Brain pericyte (primary cell): ENCODE measurements at places on chromosomes 4 and X.

- no peak for DNase-seq
Measured at GRCh38 chr4:114265342-114265741, 285.9 kb upstream of the ARSJ start.

DNA sequence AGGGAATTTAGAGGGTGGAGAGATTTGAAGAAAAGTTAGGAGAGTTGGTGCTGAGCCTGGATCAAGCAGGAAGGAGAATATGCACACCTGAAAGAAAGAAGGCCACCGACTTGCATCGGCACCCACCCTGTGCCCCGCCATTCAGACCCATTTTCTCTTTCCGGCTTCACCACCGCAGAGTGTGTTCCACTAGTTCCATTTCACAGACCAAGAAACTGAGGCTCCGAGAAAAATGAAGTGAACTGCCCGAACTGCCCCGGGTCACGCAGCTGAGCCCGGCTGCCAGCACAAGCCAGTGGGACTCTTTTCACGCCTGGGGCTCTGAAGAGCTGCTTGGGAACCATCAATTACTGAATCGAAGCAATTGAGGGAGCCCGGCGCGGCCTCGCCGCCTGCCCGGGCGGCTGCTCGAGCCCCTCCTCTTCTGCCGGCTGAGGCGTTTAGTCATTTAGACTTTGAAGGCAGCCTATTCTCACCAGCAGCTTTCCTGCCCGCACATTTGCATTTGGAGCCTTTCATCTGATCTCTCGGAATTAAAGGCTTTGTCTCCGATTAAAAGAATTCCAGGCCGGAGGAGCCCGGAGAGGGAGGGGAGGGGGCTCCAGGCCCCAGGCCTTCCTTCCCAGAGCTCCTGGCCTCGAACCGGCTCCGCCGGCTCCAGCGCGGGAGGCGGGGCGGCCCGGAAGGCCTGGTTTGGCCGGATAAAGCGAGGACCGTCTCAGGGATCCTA is 140.2 kb upstream of the PJA1 start:
- DNase-seq: no peak

- DNase-seq: no peak
Measured at GRCh38 chr4:106690487-106690886, 321.9 kb upstream of the GIMD1 start.

DNA sequence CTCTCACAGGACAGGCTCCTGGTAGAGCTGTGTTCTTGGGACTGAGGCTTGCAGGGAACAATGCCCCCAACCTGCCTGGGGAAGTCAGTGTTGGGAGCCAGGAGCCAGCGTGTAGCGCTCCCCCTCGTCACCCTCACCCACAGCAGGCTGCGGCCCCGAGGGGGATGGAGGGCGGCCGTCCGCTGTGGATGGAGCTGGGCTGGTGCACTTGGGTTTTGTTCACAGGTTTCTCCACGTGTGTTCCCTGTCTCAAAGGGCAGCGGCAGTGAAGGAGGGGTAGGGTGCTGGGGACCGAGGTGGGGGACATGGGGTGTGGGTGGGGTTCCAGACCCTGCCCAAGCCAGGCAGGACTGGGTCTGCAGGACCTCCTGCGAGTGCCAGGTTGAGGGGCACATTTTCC is 69.1 kb downstream of the RGS12 start:
- no peak for DNase-seq

GRCh38 chr4:43992552-43992951 is 456.1 kb downstream of the KCTD8 start:
- no peak for DNase-seq

DNA sequence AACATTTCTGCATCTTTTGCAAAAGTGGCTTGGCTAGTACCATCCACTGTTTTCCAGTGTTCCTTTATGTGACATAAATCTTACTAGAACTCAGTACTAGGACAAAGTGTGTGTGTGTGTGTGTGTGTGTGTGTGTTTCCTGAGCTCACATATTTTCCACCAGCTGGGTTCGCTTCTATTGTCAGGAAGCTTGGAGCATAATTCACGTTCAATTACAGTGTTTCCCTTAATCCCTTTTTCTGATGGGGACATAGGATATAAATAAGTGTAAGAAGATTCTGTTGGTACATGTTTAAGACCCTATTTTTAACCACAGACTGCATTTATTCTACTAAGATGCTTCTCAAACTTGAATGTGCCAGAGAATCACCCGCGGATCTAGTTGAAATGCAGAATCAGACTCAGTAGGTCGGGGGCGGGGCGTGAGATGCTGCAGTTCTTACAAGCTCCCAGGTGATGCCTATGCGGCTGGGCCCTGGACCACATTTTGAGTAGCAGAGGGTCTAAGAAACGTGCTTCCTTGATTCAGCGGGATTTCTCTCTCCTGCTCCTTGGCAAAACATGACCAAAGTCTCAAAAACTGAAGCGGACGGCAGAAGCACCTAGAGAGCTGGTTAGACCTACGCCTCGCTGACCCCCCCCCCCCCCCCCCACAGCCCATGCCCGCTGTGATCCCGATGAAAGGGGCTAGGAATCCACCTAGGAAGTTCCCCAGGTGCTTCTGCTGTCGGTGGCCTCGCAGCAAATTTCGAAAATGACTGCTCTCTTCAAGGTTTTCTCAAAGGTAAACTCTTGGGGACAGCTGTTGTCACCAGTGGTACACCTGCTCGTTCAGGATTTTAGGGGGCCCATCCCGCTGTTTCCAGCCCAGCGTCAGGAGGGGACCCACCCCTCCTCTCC is 797 bp downstream of the CD99L2 start:
- DNase-seq: no peak

DNA sequence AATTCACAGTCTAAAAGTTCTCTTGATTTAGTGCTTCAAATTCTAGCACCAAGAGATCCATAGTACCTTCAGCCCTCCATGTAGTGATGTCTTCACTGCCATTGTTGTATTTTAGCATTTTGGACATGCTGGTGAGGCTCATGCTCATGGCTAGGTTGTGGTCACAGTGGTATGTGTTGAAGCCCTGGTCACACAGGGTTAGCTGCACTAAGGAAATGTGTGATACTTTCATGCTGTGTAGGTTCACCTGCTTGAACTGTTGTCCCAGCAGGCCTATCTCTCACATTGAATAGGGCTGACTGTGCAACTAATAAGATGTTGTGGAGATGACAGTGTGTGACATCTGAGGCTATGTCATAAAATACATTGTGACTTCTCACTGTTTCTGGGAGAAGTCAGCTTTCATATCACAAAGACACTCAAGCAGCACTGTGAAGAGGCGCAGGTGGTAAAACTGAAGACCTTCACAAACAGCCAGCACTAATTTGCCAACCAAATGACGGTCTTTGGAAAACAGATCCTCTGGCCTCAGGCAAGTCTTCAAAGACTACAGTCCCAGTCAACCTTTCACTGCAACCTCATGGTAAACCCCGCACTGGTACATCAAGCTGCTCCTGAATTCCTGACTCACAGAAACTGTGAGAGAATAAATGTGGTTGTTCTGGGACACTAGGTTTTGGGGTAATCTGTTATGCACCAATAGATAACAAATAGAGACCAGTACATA is 17.4 kb upstream of the ADH4 start:
- no peak for DNase-seq

DNA sequence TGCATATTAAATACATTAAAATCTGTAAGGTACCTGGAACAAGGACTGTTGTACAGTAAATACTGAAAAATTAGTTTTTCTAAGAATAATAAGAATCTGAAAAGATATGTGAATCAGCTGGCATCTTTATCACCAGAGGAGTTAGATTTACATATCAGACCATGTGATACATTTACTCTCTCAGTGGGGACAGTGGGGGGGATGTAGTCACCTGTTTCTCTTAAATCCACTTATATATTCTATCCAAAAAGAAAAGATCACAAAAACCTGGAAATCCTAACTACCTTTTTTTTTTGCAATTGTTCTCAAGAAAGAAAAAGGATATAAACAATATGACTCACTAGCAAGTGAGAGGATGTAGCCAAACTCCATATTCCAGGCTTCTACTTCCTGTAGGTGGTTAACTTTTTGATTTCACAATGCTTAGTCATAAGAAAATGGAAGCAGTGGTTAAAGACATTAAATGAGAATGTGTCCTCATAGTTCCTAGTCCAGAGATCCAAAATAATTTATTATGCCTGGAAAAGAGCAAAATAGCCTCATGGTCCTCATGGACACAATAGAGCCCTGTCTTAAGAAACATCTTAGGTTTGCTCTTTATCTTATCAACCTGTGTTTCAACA is 22.5 kb upstream of the MYOZ2 start:
- DNase-seq: peak; percentile 21

- no peak for DNase-seq
Measured at GRCh38 chrX:154409222-154409871, at the start of gene DNASE1L1. Gene DNASE1L1 (minus strand): TSS chrX:154409254. CDS start chrX:154405568, 3,686 bp downstream.

DNA sequence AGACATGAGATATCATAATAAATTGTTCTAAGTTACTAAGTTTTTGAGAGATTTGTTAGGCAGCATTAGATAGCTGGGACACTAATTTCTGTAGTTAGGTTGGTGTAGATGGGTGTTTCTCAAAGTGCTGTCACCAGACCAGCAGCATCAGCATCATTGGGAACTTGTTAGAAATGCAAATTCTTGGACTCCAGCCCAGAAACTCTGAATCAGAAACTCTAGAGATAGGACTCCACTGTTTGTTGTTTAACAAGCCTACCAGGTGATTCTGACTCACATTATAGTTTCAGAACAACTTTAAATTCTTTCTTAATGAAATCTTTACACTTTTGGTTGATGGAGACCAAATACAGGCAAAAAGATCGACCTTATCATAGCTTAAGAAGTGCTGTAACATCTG is 173.7 kb downstream of the PABPC4L start:
- DNase-seq: peak; percentile 1

DNA sequence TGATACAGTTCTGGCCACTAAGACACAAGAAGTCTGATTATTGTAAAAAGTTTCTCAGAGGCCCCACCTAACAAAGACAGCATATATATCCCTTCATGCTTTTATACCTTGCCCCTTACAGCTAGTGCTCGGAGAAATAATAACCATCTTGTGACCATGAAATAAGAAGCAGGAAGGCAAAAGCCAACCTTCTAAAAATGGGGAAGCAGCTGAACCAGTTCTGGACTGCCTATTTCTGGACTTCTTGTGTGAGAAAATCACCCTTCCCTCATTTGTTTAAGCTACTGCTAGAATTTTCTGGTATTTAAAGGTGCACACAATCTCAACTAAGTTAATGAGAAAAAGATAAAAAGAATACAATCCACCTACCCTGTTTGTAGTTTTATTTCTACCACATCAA is 87.5 kb downstream of the CNOT6L start:
- no peak for DNase-seq

DNA sequence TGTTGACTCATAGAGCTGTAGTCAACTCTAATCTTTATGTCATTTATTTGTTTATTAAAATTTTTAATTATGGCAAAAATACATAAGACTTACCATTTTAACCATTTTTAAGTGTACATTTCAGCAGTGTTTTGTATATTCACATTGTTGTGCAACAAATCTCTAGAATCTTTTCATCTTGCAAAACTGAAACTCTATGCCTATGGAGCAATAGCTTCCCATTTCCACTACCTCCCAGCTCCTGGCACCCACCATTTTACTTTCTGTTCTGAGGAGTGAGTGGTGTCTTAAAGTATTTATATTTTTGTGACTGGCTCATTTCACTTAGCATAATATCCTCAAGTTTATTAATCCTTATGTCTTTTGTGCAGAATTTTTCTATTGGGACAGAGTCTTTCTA is 181.0 kb downstream of the GPAT3 start:
- no peak for DNase-seq

DNA sequence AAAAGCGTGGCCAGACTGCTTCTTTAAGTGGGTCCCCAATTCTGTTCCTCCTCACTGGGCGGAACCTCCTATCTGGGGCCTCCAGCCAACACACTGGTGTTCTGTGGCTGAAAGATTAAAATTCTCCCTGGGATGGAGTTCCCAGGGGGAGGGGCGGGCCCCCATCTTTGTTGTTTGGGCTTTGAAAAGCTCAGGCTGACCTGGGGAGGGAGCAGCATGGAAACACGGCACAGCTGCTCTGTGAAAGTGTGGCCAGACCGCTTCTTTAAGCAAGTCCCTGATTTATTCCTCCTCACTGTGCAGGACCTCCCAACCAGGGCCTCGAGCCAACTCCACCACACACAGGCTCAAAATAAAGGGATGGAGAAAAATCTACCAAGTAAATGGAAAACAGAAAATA is 219.5 kb downstream of the TMEM47 start:
- DNase-seq: no peak

GRCh38 chr4:68271851-68272357 is 26.4 kb upstream of the TMPRSS11B start:
- peak; percentile 16 for DNase-seq

GRCh38 chrX:101062176-101062575 is 10.3 kb upstream of the TRMT2B start:
- no peak for DNase-seq

- DNase-seq: no peak
Measured at GRCh38 chr4:21656832-21657231, 291.7 kb downstream of the KCNIP4 start.

DNA sequence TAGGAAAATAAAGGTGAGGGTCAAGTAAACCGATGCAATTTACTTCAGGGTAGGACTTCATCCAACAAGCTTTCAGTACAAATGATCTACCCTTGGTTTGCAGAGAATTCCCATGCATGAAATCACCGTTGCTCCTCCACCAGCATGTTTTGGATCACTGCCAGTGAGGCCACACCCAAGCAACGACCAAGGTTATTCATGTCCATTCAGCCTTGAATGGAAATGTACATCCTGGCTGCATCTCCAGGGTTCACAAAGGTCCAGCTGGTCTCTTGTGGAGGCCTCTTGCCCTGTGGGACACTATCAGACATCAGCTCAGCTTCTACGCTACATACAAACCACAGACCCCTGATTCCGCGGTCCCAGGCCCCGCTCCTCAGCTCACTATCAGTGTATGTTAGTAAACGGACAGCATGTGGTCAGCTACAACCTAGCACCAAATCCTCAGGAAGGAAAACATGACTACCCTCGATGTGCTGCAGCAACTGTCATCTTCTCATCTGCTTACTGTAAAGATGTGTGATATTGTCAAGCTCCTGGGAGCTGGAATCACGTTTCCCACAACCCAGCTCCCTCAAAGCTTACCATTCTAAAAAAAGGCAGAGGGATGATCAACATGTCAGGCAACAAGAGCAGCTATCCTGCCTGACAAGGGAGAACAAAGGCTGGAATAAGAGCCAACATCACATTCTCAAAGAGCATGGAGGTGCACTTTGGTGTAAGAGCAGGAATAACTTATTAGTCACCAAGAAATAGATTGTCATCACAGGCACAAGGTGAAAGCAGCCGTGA is 4.9 kb downstream of the LYAR start:
- no peak for DNase-seq

GRCh38 chr4:153497988-153498967 is 32.1 kb downstream of the TMEM131L start:
- no peak for DNase-seq

- no peak for DNase-seq
Measured at GRCh38 chrX:130716781-130717413, 186.1 kb downstream of the ENOX2 start.

DNA sequence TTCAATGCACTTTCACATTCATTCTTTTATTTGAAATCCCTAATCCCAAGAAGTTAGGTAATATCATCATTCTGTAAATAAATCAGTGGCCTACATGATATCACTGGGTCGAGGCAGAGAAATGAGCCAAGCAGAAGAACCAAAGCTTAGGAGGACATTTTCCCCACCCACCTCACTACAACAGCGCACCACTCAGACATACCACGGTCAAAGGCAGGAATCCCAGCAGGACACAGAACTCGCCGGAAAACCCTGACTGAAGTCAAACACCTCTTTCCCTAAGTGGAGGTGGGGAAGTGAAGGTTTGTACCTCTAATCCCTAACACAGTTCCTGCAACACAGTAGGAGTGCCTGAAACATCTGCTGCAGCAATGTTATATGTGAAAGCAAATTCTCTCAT is 21.5 kb downstream of the RELL1 start:
- DNase-seq: no peak
